ENCODE measurements at places on chromosomes 2 and 18. TPM values are rescaled to one million over a fixed set of nuclear protein-coding genes. Genes with fewer than 3 reads are reported as not detected.

DNA sequence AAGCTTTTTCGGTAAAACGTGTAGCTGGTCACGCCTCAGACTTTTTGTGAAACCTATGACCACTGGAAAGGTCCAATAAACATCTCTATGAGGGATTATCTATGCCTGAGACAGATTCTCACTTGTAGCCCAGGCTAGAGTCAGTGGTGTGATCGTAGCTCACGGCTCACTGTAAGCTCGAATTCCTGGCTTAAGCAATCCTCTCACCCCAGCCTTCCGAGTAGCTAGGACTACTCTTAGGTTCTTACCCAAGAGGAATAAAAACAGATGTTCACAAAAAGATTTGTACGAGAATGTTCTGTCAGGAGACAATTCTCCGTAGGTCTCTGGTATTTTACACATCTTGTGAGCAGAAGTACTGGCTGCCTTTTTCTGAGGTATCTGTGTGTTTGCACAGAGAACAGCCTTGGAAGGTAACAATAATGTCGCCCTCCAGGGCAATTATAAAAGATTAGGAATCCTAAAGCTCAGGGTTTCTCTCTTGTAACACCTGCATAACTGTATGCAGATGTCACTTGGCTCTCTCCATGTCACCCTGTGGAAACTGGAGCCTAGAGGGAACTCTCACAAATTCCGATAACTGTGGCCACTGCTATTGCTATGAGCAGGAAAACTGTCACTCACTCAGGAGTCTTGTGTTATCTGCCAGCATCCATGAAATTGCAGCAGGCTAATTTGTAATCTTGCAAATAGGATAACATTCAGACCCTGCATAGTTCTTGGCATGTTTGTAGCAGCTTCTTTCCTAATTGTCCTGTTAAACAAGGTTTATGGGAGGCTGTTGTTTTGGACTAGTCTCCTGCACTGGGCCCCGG is 25.5 kb upstream of the RALBP1 start:
- no peak for DNase-seq

- no peak for DNase-seq
Measured at GRCh38 chr2:2926009-2926857, 451.4 kb downstream of the EIPR1 start.

- DNase-seq = no peak
Measured at GRCh38 chr2:47354013-47354847, 48.7 kb upstream of the MSH2 start.

- DNase-seq = no peak
Measured at GRCh38 chr2:230984393-230985220, 11.3 kb upstream of the SPATA3 start.

- peak; percentile 52 for DNase-seq
Measured at GRCh38 chr2:101251844-101252407, 760 bp upstream of the CNOT11 start.

- DNase-seq = no peak
Measured at GRCh38 chr2:165985120-165985519, 31.5 kb upstream of the TTC21B start.

DNA sequence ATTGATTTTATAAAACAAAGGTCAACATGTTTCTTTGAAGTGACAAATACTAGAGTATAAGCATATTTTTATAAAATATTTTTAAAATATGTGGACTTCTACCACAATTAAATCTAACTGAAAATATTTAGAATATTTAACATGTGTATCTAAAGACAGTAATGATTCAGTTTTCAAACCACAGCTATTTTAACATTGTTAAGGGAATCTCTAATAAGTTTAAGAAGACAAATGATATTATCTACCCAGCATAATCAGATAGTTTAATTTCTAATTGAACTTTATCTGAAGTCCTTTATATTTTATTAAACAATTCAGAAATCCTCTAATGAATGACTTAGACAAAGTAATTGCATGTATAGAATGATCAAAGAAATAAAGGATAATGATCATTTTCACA is 96.2 kb downstream of the VWC2L start:
- no peak for DNase-seq

DNA sequence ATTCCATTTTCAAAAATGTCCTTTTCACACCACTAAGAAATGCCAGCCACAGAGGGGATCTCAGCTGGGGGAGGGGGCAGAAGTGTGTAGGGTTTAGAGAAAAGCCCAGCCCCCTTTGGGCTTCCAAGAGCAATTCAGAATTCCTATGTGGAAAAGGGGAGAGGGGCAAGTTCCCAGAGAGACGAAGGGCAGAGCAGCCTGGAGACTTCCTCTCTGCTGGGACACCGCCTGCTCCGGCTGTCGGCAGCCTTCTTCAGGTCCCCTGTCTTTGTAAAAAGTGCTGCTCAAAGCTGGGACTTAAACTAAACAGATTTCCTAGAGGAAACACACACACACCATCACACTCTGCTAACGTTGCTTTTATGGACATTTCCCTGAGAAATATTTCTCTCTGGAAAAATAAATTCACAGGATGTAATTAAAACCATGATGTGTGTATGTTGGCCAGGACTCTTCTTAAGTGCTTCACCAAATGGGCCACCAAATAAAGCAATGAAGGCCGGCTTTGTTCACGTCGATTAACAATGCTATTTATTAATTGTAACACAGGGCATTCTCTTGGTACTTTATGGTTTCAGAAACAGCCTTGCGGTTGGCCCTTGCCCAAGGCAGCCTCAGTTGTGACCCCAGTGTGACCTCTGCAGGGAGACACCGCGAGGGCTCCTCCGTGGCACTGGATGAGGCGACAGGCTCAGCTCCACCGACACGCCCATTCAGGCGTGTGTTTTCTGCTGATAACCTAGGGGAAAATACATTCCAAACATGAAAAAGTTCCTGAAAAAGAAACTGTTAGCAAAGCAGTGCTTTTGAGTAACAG is 5.6 kb upstream of the ASB1 start:
- DNase-seq = no peak

DNA sequence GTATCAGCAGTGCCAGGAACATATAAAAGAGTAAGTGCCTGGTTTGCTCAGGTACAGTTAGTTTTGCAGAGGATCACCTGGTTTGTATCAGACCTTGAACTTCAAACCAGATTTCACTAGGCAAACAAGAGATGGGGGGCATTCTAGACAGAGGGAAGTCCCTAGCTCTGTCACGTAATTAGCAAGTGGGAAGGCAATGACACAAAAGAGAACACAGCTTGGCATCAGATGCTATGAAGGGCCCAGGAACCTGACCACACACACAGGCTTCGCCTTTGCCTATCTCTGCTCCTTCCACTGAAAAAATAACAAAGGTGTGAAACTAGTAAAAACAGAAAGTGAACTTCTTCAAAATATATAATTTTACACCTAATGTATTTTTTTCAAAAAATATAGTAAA is 62.6 kb downstream of the CERKL start:
- DNase-seq = no peak

CHRNG gene
- total RNA-seq = not detected

ERMN gene
- not detected for total RNA-seq

SALL3 gene
- total RNA-seq = not detected

ALPP gene
- total RNA-seq = 6.2 TPM
